ENCODE measurements at places on chromosomes 7 and 10.

- no peak for DNase-seq
Measured at GRCh38 chr7:81857385-81857784, 87.5 kb upstream of the HGF start.

DNA sequence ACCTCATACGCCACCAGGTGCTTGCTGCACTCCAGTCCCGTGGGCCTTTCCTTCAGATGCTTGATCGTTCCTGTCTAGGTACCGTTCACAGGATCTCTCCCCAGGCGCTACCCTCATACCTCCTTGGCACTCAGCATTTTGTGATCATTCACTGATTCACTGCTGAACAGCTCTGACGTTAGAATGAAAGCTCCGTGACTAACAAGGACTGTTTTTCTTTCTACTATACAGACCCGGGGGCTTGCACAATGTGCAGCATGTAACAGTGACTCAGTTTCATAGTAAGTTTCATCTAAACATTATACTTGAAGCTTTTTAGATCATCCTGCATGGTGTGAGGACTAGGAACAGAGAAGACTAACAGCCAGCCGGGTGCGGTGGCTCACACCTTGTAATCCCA, 20.6 kb downstream of the KIN start:
- DNase-seq, result no peak

DNA sequence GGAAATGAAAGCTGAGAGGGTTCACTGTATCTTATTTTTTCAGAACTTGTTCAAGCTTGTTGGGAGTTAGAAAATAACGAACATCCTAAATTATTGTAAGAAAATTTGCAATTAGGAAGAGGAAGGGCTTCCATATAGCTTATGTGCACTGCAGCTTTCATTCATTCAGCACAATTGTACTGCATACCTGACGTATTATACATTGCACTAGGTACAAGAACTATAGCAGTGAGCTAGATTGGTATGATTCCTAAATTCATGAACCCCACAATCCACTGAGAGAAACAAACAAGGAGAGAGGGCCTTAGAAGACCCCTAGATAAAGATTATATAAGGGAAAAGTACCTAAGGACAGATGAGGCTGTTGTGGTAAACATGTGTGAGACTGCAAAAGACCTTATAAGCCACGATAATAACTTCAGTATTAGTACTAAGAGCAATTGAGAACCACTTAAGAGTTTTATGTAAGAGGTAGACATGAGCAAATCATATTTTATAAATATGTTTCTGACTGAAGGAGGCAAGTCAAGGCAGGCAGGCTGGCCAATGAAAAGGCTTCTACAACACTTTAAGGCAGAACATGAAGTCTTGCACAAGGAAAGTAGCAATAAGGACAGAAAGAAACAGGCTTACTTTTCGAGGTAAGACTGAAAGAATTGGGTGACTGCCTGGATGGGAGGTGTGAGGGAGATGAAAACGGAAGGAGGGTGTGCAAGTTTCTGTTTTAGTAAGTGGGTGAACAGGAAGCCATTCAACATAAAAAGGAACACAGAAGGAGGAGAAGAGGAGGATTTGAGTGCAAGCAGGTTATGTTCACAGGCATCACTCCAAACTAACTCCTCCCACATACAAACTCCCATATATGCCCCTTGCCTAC, 77.9 kb upstream of the LRRN3 start:
- peak; percentile 26 for DNase-seq

DNA sequence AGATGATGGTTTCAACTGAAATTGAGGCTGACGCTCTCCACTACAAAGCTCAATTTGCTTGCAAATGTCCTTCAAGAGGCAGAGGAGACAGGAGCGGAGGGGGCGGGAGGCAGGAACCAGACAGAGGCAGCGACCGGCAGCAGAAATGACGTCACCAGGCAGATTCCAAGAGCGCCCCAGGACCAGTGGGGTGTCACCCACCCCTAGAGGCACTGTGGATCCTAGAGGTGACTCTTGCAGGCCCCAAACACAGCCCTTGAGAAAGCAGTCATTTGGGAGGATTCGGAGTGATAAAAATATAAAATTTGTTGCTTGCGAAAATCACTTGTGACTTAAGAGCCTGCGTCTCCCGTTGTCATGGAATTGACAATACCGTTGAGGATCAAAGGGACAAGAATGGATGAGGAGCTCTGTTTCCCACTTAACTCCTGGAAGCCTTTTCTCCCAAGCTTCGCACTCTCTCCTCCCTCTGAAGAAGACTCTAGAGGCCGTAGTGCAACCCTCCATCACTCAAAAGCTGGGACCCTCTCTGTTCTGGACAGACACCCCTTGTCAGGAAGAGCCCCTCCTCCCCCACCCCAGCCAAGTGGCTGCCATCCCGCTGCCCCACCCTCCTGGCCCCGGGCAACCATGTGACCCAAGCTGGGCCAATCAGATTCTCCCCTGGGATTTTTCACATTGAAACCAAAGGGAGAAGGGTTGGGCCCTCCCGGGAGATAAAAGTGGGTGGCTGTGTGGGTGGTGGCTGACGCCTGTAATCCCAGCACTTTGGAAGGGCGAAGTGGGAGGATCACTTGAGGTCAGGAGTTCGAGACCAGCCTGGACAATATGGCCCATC, 16.3 kb upstream of the SLC29A4 start:
- DNase-seq, result no peak

DNA sequence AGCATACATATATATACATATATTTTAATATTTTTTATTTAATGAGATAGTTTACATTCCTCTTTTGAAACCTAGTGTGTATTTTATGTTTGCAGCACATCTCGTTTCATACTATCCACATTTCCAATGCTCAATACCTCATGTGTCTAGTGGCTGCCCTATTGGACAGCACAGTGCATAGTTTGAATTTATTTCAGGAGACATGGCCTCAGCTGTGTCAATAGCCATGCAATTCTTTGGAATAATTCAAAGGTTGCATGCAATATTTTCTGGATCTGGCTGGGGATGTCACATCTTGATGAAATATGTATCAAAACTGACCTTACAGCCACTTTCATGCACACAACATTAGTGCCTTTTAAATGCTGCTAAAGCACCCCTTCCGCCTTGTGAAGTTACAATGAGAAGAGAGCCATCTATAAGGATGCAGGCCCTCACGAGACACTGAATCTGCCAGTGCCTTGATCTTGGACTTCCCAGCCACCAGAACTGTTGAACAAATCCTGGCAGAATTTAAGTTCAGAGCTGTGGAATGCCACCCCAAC, 13.0 kb downstream of the FGFBP3 start:
- DNase-seq, result no peak

- DNase-seq, result no peak
Measured at GRCh38 chr7:5429253-5429856, 5.7 kb upstream of the TNRC18 start.

- no peak for DNase-seq
Measured at GRCh38 chr10:91551856-91552255, 81.0 kb downstream of the PPP1R3C start.

DNA sequence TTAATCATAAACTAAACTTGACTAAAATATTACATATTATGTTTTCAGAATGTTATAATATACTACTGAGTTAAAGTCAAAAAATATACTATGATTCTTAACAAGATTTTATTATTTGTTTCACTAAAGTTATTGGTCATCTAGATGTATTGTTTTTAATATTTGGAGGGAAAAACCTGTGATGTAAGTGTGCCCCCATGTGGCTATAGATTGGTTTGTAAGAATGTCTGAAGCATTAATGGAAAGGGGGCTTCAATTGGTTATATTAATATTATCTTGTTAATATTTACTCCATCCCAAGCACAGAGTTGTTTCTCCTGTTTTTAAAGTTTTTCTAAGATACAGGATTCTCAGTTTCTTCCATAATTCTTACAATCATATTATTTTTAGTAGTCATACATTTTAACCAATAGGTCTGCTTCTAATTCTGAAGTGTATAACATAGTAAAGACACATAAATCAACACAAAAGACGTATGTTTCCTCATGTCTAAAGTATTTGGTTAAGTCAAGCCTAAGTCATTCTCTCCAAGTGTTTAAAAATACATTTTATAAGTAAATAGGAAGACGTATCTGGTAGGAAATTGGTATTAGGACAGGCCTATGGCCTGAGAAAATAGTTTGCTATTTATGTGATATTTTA, 58.0 kb downstream of the GNAT3 start:
- DNase-seq, result no peak

DNA sequence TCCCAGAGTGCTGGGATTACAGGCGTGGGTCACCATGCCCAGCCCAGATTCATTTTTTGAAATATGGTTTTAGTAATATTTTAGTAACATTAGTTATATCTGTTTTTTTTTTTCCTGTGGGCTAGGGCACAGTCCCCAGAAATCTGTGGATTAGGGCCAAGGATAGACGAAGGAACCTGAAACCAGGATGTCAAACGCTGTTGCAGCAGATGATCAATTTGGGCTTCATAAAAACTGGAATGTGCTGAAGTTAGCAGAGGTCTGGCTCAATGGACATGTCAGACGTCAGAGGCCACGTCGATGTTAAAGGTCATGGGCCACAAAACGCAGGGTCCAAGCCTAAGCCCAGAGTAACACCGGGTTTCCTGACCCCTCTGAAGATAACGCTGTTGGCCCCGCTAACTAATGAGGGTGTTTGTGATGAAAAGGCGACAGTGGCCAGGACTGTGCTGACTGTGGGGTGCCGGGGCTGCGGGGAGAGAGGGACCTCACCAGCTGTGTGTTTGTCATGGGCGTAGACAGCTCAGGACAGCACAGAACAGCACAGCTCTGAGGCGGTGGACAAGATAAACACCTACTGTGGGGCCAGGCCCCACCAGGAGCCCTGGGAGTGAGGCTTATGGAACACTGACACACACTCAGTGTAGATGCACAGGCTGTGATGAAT, 23.8 kb upstream of the GTPBP4 start:
- DNase-seq, result no peak

- no peak for DNase-seq
Measured at GRCh38 chr10:4482659-4483058, 343.3 kb upstream of the AKR1E2 start.

DNA sequence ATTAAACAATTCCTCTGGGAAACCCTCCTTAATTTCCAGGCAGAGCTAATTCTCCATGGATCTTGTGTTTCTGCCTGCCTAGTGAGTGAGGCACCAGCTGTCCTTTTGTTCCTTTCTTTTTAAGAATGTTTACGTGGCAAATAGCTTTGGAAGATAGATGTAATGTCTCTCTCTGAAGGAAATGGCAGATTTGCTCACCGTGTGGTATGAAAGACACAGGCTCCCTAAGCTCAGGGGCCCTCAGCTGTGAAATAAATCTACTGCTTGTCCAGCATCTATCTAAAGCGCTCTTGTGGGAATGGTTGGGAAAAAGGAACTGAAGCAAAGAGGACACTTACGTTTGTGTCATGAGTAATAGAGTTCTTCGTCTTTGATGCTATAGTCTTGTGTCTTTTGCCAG, 64.6 kb downstream of the FAS start:
- DNase-seq, result no peak

- no peak for DNase-seq
Measured at GRCh38 chr7:73945022-73945421, 83.0 kb upstream of the ELN start.

GRCh38 chr10:46001187-46001756, 29.0 kb downstream of the TIMM23 start:
- DNase-seq, result no peak

DNA sequence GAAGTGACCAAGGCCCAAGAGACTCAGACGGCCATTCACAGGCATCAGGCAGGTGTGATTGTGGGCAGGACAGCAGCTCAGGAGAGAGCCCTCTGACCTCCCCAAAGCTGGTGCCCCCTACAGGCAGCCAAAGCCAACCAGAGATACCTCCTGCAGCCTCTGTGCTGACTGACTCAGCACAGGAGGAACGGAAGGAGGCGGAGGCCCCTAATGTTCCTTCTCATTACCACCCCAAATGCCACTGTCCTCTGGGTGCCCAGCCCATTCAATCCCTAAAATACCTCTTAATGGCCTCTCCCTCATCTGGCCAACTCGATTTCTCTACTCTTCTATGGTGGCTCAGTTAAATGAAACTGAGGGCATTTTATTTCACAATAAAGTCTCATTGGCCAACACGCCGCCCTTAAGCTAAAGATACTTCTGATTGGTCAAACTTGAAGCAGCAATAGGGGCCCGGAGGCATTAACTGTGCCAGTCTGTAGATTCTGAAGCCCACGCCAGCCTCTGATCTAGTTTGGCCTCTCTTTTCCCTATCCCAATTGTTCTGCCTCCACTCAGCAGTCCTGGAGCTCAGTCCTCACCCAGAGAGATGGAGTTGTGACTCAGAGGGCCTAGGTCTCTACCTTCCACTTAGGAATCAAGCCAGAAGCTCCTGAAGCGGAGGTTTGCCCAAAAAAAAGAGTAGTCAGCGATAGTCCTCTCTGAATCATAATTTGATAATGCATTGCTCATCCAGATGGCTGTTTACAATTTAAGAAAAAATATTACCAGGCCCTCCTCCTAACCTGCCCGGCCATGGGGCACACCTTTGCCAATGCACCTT, 1.2 kb downstream of the CYREN start:
- DNase-seq, result peak; percentile 71

- no peak for DNase-seq
Measured at GRCh38 chr7:2072042-2072441, 160.7 kb downstream of the MAD1L1 start.

DNA sequence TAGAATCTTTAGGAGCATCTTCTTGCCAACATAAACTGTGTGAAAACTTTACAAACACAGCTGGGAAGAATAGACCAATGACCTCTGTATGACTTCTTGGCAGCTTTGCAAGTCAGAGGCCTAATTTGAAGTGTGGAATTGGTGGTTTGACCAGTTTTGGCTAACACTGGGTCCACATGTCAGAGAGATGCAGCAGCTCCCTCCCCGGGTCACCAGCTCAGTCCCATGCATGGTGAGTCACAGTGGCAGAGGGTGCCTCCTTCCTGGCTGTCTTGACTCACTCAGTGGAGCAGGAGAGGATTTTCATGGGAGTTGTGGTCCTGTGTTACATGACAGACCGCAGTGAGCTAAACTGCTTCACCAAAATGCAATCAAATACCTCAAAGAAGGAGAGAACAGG, 8.2 kb upstream of the STARD3NL start:
- DNase-seq, result peak; percentile 9

DNA sequence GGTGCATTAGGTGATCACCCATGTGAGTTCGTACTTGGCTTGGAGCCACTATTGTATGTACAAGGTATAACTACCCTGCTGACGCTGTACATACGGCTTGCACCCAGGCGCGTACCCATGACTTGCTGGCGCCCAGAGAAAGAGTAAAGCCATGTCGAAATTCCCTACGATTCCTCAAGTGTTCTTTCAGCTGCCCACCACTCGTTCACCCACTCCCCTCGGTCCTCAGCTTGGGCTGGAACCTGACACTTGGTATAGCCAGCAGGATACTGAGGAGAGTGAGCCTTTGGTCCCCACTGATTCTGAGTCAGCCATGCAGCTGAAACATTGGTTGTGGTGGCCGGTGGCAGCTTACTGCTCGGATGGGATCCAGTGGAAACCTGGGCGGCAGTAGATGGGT, 241.5 kb downstream of the CACNA2D1 start:
- DNase-seq, result no peak

GRCh38 chr7:107039199-107039900, 5.2 kb upstream of the PRKAR2B start:
- no peak for DNase-seq

All from CD4-positive, alpha-beta T cell treated with Interleukin-2 at 100 ng/mL for 4 hours (primary cell).